Left ventricle myocardium inferior (tissue), 1 donor: ENCODE measurements at places on chromosomes 2 and 18.

DNA sequence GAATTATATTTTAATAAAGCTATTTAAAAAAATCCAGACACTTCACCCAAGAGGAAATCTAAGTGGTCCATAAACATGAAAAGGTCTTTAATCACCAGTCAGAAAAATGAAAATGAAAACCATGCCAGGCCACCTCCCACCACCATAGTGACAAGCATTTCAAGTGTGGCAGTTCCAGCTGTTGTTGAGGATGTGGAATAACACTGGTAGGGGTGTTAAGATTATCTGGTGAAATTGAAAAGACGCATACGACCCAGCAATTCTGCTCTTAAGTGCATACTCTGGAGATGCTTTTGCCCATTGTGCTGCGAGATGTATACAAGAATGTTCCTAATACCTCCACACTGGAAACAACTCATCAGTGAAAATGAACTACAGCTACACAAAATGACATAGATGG, 82.2 kb downstream of the MSH2 start:
- DNase-seq: no peak

DNA sequence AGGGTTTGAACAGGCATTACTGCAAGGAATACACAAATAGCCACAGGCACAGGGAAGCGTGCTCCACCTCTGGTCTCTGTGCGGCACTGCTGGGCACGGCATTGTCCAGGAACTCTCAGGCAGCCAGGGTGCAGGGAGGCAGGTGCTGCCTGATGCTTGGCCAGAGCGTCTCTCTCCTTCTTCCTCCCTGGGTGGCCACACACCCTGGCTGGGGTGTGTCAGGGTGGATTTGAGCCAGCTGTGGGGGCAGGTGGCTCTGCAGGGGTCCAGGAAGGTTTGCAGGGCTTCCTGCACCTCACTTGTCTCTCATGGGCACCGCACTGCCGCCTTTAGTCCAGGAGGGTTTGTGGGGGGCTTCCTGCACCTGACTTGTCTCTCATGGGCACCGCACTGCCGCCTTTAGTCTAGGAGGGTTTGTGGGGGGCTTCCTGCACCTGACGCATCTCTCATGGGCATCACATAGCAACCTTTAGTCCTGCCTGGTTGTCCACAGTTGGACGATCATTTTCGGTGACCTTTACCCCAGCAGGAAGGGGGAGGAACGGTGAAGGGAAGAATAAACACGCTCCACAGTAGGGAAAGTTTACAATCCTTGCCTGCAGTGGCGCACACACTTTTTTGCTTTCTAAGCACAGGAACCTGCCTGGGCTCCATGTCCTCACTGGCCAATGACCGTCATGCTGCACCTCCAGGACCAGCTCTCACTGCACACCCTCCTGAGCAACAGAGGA, 332.9 kb downstream of the EIPR1 start:
- DNase-seq: no peak

GRCh38 chr2:7598402-7598801, 681.2 kb downstream of the RNF144A start:
- DNase-seq: no peak

DNA sequence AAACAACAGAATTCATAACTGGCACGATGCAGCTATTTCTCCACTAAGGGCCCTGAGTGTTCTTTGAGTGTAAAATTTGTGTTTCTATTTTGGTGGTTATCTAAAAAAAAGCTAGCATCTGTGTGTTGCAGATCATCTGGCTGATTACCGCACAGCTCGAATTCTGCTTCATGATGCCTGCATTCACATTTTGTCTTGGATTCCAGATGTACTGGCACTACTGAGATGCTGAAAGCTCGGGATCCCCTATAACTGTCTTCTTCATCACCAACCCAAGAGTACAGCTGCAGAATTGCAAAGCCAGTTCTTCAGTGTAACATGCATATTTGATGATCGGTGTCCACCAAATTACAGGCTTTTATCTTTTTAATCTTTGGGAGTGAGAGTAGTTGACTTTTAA, 51.6 kb upstream of the ZNF532 start:
- DNase-seq: no peak
